Renal cortex interstitium (tissue), 15 donors: ENCODE measurements at places on chromosomes 2 and 18.

- DNase-seq, result no peak
Observed at GRCh38 chr2:53856272-53856671, 3.5 kb downstream of the GPR75 start.

- no peak for DNase-seq
Observed at GRCh38 chr2:108257757-108258331, 18.1 kb downstream of the SULT1C3 start.

DNA sequence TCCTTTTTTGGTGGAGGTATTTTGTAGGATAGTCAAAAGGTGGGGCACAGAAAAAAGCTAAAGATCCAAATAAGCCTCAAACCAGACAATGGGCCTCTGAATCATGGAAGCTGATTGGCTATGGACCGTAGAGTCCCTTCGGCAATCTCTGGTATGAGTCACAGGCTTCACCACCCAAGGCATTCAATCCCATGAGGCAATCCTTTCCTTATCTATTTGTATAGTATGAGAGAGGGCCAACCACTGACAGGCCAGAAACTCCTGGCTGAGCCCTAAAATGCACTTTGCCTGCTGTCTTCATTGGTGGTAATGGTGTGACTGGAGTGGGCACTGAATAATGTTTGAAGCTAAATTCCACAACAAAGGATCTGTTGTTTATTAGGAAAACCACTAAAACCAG is 38.7 kb upstream of the MEX3C start:
- DNase-seq, result no peak

GRCh38 chr2:180662521-180662920 is 317.9 kb upstream of the UBE2E3 start:
- no peak for DNase-seq

GRCh38 chr2:136306836-136307235 is 188.9 kb upstream of the CXCR4 start:
- DNase-seq, result no peak
